Mesenchymal stem cell (in vitro differentiated cells and primary cell): ENCODE measurements at places on chromosomes 1 and 21.

DNA sequence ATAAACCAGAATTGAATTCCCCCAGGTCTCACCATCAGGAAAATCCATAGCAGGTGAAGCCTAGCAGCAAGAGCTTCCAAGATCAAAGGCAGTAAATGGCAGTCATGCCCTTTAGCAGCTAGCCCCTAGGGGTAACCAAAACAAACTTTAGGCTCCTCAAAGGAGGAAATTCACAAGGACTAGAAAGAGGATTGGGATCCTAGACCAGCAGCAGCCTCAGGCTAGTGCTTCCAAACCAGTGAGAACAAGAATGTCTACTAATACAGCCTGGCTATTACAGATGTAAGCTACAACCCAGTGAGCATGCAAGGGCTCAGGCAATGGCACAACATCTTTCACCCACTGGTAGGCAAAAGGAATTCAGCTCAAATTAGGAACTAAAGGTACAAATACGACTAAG lies 11.1 kb upstream of the RIMKLA start:
- no peak for DNase-seq
- H3K27me3 ChIP-seq: peaks cover 22% of the 10 kb centered on the region
- H3K27ac ChIP-seq: no peak overlapping the region
- H3K4me3 ChIP-seq: no peak overlapping the region
- no peaks in the 10 kb centered on the region for H3K36me3 ChIP-seq

- H3K4me3 ChIP-seq: no peak overlapping the region
- H3K27me3 ChIP-seq: no peaks in the 10 kb centered on the region
- H3K4me1 ChIP-seq: no peaks in the 10 kb centered on the region
- no peak for DNase-seq
- H3K36me3 ChIP-seq: no peaks in the 10 kb centered on the region
Observed at GRCh38 chr1:90204023-90204590, 209.2 kb downstream of the ZNF326 start.

GRCh38 chr21:40146216-40146837 lies 279.1 kb downstream of the PCP4 start:
- H3K27ac ChIP-seq: no peak overlapping the region
- no peaks in the 10 kb centered on the region for H3K4me1 ChIP-seq
- no peak for DNase-seq

DNA sequence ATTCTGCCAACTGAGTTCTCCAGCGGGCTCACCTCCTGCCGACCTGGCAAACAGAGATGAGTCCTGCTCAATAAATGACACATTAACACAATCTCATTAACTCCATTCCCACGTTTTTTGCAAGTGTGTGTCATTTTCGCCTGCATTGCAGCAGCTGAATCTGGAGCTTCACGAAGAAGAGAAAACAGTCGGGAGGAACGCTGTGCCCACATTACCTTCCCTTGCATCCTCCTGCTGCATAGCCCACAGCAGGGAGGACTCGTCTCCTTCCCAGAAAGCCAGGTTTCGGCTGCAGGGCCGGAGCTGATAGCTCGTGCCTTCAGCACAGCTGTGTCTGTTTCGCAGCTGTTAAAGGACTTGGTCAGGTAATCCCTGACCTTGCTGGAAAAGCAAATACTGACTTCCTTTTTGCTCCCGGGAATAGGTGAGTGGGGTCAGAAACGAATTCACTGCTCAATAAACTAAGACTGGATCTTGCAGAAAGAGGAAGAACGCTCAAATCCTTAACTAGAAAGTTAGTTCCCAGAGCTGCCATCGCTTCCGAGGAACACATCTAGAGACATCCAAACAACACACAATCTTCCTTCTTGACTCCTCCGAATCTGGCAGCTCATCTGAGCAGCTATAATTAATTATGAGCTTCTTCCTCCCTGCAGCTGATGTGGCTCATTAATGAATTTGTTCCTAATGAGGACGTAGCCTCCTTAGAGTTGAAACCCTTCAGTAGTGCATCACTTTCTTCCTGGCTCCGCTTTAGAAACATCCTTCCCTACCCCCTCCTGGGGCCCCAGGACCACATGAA lies 33.0 kb downstream of the KANK4 start:
- DNase-seq: no peak
- no peak overlapping the region for H3K27ac ChIP-seq
- H3K36me3 ChIP-seq: no peaks in the 10 kb centered on the region
- H3K4me3 ChIP-seq: no peak overlapping the region

- H3K4me1 ChIP-seq: peaks cover 10% of the 10 kb centered on the region
- H3K36me3 ChIP-seq: no peaks in the 10 kb centered on the region
- peak overlapping the region; percentile 38 for H3K4me3 ChIP-seq
- H3K27ac ChIP-seq: no peak overlapping the region
- H3K27me3 ChIP-seq: peaks cover 40% of the 10 kb centered on the region
- no peak for DNase-seq
Observed at GRCh38 chr1:116164604-116165368, 53.6 kb downstream of the MAB21L3 start.

GRCh38 chr1:23799570-23800399 lies 769 bp downstream of the GALE start:
- DNase-seq: peak; percentile 85
- peak overlapping the region; percentile 68 for H3K4me3 ChIP-seq
- H3K36me3 ChIP-seq: peaks cover 50% of the 10 kb centered on the region
- peaks cover 25% of the 10 kb centered on the region for H3K4me1 ChIP-seq
- H3K27ac ChIP-seq: peak overlapping the region; percentile 91

GRCh38 chr1:180930687-180931086 lies 18.0 kb downstream of the KIAA1614 start:
- H3K4me1 ChIP-seq: peaks cover 33% of the 10 kb centered on the region
- peaks cover 12% of the 10 kb centered on the region for H3K36me3 ChIP-seq
- no peak for DNase-seq
- no peaks in the 10 kb centered on the region for H3K27me3 ChIP-seq
- H3K27ac ChIP-seq: no peak overlapping the region

DNA sequence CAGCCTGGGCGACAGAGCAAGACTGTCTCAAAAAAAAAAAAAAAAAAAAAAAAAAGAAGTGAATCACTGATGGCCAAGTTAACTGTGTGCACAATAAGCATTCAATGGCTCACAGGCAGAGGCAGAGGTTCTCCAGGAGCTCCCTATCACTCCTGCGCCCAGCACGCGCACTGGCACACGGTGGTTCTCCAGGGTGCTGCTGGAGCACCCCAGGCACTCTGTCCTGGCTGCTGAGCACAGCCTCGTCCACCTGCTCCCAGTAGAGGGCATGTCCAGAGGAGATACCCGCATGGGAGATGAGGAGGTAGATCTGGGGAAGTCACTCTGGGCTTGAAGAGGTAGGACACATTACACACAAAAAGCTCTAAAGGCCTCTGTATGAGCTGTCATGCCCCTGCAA lies 21.5 kb upstream of the NUP133 start:
- H3K4me1 ChIP-seq: no peaks in the 10 kb centered on the region
- no peak overlapping the region for H3K4me3 ChIP-seq
- DNase-seq: no peak
- no peak overlapping the region for H3K27ac ChIP-seq
- H3K36me3 ChIP-seq: peaks cover 73% of the 10 kb centered on the region

DNA sequence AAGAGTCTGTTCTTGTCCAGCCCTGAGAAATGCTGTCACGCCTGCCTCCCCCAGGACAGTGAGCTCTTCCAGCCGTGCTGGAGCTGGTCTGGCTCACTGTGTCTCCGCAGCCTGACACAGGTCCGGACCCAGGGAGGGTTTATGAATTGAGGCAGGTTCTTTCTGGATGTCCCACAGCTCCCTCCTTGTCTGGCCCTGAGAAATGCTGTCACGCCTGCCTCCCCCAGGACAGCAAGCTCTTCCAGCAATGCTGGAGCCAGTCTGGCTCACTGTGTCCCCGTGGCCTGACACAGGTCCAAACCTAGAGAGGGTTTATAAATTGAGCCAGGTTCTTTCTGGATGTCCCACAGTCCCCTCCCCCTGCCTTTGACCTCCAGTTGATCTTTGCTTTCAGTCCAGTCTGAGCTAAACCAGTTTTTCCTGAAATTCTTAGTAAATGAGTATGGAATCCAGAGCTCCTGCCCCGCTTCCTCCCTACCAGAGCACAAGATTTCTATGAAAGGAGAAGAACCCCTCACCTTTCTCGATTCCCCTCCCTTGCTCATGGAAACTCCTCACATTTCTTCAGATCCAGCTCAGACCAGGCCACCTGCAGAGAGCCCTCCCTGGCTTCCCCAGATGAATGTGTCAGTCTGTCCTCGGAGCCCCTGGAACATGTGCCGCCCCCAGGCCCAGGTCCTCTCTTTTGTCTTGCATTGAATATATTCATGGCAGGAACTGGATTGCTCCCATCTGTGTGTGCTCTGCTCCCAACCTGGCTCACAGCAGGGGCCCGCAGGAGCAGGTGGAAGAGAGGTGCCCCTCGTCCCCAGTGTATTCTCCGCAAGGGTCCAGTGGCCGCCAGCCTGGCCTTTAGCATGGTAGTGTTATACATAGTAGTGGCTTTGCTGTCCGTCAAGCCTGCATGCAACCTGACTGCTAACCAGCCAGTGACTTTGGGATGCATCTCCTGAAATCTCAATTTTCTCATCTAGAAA lies 116.3 kb downstream of the EPHB2 start:
- no peaks in the 10 kb centered on the region for H3K27me3 ChIP-seq
- peaks cover 14% of the 10 kb centered on the region for H3K36me3 ChIP-seq
- no peak overlapping the region for H3K27ac ChIP-seq
- peaks cover 47% of the 10 kb centered on the region for H3K4me1 ChIP-seq

DNA sequence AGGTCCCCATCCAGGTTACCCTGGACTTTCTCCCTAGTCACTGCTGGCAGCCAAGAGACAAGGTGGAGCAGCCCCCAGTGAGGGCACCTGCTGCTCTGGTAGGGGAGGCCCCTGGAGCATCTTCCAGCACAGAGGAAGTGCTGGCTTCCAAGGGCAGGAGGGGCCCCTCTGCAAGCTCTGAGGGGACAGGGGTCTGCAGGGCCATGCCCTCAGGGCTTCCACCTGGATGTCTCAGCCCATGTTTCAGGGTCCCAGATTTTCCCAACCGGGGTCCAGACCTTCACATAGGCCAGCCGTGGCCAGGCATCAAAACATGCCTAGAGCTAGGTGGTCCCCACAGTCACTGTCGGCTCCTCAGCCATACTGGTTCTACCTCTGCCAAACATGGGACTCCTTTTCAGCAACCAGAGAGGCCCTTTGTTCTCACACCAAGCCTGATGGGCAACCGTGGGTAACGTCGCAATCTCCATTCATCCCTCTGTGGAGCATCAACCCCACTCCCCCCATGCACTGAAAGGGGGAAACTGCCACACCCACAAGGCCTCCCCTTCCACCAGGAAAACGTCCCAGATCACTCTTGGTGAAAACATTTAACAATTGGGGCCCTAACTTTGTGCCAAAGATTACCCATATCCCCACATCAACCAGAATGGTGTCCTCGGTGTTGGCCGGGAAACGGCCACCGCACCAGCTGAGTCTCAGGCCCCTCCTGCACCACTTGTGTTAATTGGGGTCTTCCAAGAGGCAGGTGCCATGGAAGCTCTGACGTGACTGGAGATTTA lies 1.9 kb upstream of the COL6A2 start:
- DNase-seq: no peak
- H3K27me3 ChIP-seq: no peaks in the 10 kb centered on the region
- peaks cover 22% of the 10 kb centered on the region for H3K4me1 ChIP-seq
- H3K27ac ChIP-seq: no peak overlapping the region
- peaks cover 5% of the 10 kb centered on the region for H3K36me3 ChIP-seq

GRCh38 chr1:160460683-160461287 lies 60.4 kb downstream of the VANGL2 start:
- H3K36me3 ChIP-seq: no peaks in the 10 kb centered on the region
- DNase-seq: no peak
- peaks cover 3% of the 10 kb centered on the region for H3K4me1 ChIP-seq
- H3K27ac ChIP-seq: no peak overlapping the region

DNA sequence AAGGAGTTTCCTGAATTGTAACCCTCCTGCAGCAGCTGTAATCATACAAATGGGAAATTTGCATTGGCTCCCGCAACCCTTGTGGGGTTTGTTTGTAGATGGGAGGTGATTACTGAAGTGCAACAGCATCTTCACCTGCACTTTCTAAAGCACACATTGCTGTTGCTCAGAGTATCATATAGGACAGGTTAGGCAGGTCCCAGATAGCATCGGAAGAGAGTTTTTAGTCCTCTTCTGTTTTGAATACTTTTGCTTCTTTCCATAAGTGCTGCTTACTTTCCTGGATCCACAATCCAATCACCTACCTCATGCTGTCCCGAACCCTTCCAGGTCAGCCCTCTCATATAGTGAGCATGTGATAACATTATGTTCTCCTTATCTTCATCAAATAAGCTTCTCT lies 300.4 kb downstream of the PTPRC start:
- H3K36me3 ChIP-seq: no peaks in the 10 kb centered on the region
- H3K27me3 ChIP-seq: no peaks in the 10 kb centered on the region
- DNase-seq: no peak
- H3K4me1 ChIP-seq: no peaks in the 10 kb centered on the region
- H3K4me3 ChIP-seq: no peak overlapping the region

DNA sequence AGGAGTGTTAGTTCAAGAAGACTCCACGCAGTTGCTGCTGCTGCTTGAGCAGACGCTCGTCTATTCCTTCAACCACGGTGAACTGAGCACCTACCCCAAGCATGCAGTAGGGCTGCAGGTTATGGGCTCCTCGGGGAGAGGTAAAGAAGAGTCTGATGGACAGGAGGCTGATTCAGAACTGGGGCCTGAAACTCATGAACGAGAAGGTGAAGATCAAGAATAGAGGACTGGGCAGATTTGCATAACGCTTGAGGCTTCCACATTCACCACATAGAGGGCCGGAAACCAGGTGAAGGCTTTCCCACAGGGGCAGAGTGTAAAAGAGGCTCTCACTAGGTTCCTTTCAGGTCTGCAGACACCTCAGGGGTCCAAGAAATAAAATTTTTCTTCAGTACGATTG lies 9.1 kb downstream of the ABCA4 start:
- peaks cover 11% of the 10 kb centered on the region for H3K4me1 ChIP-seq
- no peak overlapping the region for H3K4me3 ChIP-seq
- no peaks in the 10 kb centered on the region for H3K36me3 ChIP-seq
- no peaks in the 10 kb centered on the region for H3K27me3 ChIP-seq

- no peak overlapping the region for H3K27ac ChIP-seq
- no peaks in the 10 kb centered on the region for H3K27me3 ChIP-seq
- no peaks in the 10 kb centered on the region for H3K36me3 ChIP-seq
- no peaks in the 10 kb centered on the region for H3K4me1 ChIP-seq
- no peak overlapping the region for H3K4me3 ChIP-seq
- peak; percentile 59 for DNase-seq
Observed at GRCh38 chr1:163085041-163085903, 16.1 kb downstream of the RGS4 start.

GRCh38 chr1:15799004-15799867 lies 8.2 kb downstream of the UQCRHL start:
- H3K27ac ChIP-seq: peak overlapping the region; percentile 95
- peaks cover 38% of the 10 kb centered on the region for H3K4me1 ChIP-seq
- H3K36me3 ChIP-seq: no peaks in the 10 kb centered on the region
- H3K4me3 ChIP-seq: peak overlapping the region; percentile 1

DNA sequence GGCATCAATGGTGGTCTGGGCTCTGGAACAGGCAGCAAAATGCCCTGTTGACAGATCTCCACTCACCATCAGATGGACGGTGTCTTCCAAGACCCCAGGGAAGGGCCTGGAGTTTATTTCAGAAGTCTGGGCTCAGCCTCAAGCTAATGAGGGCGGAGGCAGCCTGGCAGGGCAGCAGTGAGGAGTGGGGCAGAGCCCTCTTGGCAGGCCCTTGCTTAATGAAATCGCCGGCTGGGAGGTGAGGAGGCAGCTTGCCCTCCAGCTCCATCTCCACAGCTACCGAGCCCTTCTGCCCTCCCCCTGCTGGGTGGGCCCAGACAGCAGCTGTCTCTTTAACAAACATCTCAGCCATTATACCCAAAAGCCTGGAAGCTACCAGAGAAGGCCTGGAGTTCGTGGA lies 22.0 kb upstream of the GRIK3 start:
- peaks cover 11% of the 10 kb centered on the region for H3K27me3 ChIP-seq
- H3K4me1 ChIP-seq: no peaks in the 10 kb centered on the region
- H3K27ac ChIP-seq: no peak overlapping the region
- no peaks in the 10 kb centered on the region for H3K36me3 ChIP-seq
- no peak overlapping the region for H3K4me3 ChIP-seq
